ENCODE measurements at places on chromosomes 13 and 19.

GRCh38 chr13:44140888-44141724 lies 232.5 kb upstream of the SERP2 start:
- no peak for DNase-seq

- DNase-seq: no peak
Measured at GRCh38 chr13:96780105-96780504, 214.2 kb downstream of the OXGR1 start.

DNA sequence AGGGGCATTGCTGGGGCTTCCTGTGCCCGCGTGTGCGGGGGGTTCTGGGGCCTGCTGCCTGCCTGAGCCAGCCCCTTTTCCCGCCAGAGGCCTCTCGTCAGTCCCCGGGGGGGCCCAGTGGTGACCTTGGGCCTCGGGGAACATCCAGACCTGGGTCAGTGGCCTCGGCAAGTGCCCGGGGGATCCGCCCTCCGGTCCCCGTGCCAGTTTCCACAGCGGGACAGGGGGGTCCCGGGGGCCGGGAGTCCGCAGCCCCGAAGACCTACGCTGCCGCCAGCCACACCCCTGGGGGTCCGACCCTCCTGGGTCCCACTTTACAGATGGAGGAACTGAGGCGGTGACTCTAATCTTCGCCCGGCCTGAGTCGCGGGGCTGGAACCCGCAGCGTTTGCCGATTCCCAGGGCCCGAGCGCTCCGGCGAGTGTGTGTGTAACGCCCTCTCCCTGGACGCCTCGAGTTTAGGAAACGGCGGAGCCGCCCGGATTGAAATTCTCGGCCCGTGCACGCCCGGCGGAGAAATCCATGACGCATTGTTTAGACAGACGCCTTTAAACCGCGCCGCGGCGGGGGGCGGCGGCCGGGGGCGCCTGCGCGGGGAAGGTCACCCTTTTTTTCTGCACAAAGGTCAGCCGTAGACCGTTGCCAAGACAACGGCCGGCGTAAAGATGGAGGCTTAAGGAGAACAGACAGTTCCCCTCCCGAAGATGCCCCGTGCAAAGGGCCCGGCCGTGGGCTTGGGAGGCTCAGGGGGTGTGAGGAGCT lies 39.3 kb downstream of the EFNA2 start:
- DNase-seq: peak; percentile 4

- no peak for DNase-seq
Measured at GRCh38 chr19:56108447-56109195, 12.5 kb downstream of the ZNF787 start.

DNA sequence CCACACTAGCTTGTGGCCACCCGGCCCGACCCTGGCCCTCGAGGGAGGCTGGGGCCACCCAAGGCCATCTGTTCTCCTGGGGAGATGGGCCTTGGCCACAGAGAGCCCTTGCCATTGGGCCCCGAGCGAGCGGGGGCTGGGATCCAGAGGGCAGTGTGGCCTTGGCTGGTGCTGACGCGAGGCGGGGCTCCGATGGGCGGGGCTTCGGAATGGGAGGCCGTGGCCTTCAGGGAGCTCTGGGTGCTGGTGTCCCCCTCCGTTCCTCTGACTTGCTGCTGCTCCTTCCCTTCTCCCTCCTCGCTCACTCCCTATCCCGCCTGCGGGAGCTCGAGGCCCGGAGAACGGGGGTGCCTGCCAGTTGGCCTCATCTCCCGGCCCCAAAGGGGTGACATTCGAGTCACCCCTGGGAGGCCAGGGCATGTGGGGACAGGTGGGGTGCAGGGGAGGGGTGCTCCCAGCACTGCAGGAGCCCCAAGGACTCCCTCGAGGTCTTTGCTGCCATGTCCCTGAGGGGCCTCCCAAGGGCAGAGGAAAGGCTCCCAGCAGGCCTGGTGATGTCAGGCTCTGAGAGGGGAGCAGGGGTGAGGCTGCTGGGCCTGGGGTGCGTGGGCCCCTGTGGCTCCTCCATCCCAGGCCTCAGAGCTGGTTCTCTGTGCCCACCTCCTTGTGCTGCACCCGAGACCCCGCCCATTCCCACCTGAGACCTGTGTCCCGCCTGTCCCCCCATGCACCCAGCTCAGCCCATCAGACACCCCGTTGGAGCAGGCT lies 4.2 kb downstream of the NCLN start:
- no peak for DNase-seq

- no peak for DNase-seq
Measured at GRCh38 chr19:2191456-2192310, 27.9 kb downstream of the DOT1L start.

DNA sequence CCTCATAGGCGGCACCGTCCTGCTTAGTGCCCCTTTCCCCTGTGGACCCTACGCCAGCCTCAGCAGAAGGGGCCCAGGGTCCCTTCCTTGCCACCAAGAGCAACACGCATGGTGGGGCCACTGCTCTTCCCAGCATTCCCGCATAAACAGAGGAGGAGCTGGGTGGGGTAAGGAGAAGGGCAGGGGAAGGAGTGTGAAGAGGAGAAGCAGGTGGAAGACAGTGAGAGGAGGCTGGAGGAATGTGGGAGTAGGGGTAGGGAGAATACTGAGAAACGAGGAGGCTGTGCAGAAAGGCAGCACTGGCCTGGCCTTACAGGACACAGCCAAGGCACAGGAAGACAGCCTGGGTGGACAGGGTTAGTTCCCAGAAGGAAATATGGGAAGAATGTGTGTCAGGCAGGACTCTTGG lies 43.9 kb downstream of the ZNF331 start:
- DNase-seq: no peak
